H1 (cell line): ENCODE measurements at places on chromosomes 5 and 9. TPM values are rescaled to one million over a fixed set of nuclear protein-coding genes. Genes with fewer than 3 reads are reported as not detected.

- no peaks in the 10 kb centered on the region for H3K36me3 ChIP-seq
- H3K4me3 ChIP-seq: no peak overlapping the region
- no peak for DNase-seq
- H3K27me3 ChIP-seq: no peaks in the 10 kb centered on the region
Observed at GRCh38 chr5:170327829-170328228, 30.3 kb upstream of the LCP2 start.

Gene GARIN3
- not detected in 2 replicates for total RNA-seq

GRCh38 chr5:90909101-90909503 is 350.5 kb downstream of the ADGRV1 start:
- no peak overlapping the region for H3K4me3 ChIP-seq
- H3K4me1 ChIP-seq: no peaks in the 10 kb centered on the region
- no peak for DNase-seq
- no peaks in the 10 kb centered on the region for H3K27me3 ChIP-seq

DNA sequence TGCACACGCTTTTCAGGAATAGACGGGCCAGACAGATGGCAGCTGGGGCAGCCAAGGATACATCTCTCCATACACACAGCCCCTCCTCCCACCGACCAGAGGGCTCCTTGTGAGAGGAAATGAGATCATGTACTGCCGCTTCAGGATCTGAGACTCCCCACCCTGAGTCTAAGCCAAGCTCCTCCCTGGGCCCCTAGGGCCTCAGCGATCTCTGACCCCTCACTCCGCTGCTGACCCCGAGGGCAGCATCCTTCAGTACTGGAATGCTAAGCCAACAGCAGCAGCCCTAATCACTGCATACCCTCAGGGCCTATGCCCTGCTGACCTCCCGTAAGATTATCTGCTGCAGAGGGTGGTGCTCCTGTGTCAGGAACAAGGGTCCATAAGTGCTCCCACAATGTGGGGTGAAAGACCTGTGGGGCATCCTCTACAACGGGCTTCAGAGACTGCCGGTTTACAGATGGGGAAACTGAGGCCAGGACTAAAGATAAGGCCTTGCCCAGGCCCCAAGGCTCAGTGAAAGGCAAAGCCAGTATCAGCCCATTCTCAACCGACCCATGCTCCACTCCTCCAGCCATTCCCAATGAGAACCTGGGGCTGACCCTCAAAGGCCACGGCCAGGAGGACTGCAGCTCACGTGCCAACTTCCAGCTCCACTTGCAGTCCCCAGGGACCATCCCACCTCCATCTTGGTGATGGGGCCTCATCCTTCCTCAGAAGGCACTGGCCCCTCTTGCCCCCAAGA is 37.5 kb downstream of the BICD2 start:
- H3K27me3 ChIP-seq: no peaks in the 10 kb centered on the region
- no peak overlapping the region for H3K27ac ChIP-seq
- H3K36me3 ChIP-seq: no peaks in the 10 kb centered on the region
- no peak overlapping the region for H3K4me3 ChIP-seq
- DNase-seq: peak; percentile 26
- 0 out of 2 replicates have a peak, but pooled peaks cover 1% of the 10 kb centered on the region for H3K4me1 ChIP-seq

DNA sequence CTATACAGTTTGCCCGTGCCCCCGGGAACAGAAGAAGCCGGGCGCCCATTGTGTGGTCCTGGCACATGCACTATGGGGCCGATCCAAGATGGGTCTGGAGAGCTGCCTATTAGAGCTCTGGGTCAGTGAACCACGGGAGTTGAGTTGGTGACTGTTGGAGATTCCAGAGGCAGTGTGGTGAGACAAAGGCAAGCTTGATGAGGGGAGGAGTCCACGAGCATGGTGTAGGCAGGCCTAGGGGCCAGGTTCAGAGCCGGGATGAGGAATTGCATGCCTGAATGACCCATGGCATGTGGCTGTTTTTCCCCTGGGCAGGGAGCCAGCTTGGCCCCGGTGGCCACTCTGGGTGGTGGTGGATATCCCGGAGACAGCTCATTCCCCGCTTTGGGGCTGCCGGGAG is 84.4 kb upstream of the STC2 start:
- H3K36me3 ChIP-seq: no peaks in the 10 kb centered on the region
- DNase-seq: no peak
- no peak overlapping the region for H3K4me3 ChIP-seq

Gene TUSC1
- 4.3 and 4.5 TPM in 2 replicates for total RNA-seq

DNA sequence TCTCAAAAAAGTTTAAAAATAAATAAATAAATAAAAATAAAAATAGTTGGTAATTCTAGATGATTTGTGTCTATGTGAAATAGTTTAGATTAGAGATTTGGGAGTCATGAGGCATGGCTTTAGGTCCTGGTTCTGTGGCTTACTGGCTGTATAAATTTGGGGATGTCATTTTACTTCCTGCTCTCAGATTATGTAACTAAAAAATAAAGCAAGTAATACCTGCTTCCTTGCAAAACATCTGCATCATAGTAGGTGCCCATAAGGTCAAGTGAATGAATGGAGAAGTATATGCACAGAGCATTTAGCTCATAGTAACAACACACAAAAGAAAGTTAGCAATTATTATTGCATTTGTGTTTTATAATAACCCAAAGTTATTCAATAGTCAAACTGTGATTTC is 287.7 kb upstream of the TLE4 start:
- H3K36me3 ChIP-seq: no peaks in the 10 kb centered on the region
- H3K4me3 ChIP-seq: no peak overlapping the region
